ENCODE measurements at places on chromosomes 1 and 21.

DNA sequence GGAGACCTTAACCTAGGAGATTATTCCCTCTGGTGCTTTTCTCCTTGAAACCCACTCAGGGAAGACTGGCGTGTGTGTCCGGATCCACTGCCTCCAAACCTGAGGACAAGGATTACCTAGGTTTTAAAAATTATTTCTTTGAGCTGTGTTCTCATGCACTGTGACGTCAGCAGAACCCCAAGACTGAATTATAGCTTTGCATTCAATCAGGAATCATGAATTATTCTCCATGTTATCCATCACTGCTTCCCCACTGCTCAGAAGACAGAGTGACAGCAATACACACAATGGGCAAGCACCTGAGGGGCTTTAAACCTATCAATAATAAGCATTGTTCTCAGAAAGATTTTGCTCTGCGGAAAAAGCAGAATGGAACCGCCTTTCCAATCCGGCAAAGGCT, 253.2 kb upstream of the FOXD3 start:
- no peak for DNase-seq

- no peak for DNase-seq
These were observed 532 bp upstream of the FAM177B start for GRCh38 chr1:222736470-222736869.

DNA sequence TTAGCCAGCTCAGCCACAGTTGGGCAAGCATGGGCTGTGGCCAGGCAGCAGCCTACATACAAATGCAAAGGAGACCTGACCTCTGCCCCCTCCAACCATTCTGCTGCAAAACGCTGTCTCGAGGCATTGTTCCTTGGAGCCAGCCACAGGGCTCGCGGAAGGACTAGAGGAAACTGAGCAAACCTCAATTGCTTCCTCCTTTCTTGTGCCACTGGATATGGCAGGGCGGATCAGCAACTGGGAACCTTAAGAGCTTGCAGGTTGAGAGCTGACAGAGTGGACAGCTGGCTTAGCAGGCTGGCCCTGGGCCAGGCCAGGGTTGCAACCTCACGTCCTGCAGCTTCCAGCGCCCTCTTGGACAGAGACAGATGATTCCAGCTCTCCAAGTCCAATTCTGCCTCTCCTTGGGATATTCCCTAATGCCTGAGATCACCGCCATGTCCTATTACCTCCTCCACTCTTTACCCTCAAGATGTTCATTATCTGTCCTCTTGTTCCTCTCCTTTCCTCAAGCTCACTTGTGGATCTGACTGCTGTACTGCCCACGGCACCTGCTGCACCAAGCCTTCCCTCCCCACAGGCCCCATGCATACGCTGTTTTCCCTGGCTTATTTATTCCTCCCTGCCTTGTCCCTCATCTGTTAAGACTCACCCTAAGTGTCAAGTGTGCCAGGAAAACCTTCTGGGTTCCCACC, 67.5 kb downstream of the SDC3 start:
- no peak for DNase-seq

GRCh38 chr1:151047591-151047924, at the start of gene C1orf56:
C1orf56 (plus strand) TSS chr1:151047751; CDS start chr1:151047848, 97 bp downstream.
- peak; percentile 83 for DNase-seq

DNA sequence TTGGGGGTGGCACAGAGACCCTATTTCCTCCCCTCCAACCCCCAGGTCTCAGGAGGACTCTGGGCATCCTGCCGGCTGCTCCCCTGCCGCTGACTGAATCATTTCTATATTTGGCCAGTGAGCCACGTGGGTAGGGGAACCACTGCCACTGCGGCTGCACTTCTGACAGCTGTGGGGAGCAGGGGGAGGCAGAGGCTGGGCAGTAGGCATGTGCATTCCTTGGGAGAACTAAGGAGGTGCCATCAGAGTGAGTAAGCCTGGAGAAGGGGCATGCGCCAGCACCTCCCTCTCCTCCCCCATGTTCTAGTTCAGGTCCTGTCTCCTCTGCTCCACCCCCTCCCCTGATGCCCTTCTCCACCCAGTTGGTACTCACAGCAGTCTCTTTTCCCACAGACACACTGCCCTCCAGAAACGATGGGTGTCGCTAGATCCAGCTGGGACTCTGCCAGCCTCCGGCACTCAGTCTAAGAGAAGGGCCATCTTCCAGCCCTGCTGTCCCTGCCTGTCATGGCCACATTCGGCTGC, 12.0 kb downstream of the PPFIA4 start:
- DNase-seq = no peak

- peak; percentile 65 for DNase-seq
These were observed 11.5 kb upstream of the VASH2 start for GRCh38 chr1:212938846-212939245.

DNA sequence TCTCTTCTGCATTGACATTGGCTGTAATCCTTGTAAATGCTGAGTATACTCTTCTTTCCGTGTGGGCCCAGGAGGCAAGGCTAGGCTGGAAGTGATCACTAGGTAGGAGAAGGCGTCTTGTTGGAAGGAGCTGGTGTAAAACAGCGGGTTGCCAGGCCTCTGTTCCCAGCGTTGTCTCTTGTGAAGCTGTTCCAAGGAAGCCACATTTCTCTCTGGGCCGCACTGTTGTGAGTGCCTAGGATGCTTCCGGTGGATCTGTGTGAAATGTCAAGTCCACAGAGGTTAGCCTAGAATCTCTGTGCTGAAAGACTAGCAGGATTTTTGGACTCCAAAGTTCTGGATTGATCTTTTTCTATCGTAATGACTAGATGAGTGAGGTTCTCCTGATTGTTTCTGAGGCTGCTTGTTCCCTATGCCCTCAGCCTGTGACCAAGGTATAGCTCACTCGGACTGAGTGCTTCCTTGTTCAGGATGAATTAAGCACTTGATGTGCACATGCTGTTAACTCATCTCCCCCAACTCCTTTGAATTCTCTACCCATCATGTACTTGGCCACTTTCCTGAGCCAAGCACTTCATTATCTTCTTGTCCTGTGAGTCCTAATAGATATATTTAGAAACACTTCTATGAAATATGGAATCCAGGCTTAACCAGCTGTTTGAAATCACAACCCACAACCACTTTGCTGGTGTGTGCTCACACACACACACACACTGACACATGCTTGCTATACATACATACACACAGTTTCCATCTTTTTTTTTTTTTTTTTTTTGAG, 63.3 kb downstream of the PBX1 start:
- DNase-seq = no peak

GRCh38 chr1:155202731-155203515, 4.8 kb downstream of the THBS3 start:
- no peak for DNase-seq

DNA sequence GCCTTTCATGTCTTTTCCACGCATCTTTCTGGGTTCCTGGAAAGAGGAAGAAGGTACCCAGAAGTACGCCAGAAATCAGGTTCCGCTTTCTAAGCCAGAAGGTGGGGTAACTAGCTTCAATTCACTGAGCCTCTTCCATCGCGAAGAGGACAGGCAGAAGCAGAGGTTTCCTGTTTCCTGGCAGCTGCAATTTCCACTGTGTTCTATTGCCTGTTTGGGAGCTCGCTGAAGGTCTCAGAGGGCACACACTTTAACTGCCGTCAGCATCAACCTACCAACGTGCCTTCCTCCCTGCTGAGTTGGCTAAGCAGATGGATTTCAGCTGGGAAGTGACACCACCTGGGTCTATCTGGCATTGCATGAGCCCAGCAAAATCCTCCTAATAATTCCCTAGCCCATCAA, 10.0 kb downstream of the NCF2 start:
- DNase-seq = peak; percentile 46

DNA sequence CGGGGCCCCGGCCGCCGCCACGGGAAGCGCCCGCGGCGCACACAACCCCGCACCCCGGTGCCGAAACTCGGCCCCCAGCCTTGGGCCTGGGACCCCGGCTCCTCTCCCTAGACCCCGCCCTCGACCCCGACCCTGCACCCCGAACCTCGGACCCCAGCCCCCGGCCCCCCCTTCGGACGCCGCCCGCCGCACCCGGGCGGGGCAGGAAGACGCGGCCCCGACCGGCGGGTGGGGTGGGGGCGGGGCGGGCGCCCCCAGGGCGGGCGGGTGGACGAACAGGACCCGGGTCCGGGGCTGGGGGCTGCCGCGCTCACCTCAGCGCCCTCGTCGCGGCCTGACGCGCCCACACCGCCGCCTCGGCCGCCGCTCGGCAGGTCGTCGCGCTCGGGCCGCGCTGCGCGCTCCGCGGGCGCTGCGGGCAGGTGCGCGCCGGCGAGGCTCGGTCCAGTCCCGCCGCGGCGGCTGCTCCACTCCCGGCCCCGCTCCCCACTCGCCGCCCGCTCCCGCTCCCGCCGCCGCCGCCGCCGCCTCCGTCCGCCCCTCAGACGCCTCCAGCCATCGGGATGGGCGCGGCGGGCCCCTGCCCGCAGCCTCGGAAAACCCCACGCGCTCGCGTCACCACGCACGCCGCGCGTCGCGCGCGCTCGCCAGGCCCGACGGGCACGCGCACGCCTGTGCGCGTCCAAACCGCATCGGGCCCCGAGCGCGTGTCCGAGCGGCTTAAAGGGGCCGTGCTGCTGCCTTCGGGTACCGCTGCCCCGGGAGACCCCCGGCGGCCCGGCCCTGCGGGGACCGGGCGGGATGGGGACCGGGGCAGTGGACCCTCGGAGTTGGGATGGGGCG, at the start of gene GNB1:
TSS of gene GNB1 (minus strand) at position 582 of the 843 bp plus-strand sequence. CDS start 65,634 bp downstream, outside the sequence.
- DNase-seq = peak; percentile 92

GRCh38 chr1:230639714-230640209, 2.5 kb upstream of the COG2 start:
- DNase-seq = no peak

GRCh38 chr1:246161626-246162025, 345.5 kb downstream of the SMYD3 start:
- no peak for DNase-seq

DNA sequence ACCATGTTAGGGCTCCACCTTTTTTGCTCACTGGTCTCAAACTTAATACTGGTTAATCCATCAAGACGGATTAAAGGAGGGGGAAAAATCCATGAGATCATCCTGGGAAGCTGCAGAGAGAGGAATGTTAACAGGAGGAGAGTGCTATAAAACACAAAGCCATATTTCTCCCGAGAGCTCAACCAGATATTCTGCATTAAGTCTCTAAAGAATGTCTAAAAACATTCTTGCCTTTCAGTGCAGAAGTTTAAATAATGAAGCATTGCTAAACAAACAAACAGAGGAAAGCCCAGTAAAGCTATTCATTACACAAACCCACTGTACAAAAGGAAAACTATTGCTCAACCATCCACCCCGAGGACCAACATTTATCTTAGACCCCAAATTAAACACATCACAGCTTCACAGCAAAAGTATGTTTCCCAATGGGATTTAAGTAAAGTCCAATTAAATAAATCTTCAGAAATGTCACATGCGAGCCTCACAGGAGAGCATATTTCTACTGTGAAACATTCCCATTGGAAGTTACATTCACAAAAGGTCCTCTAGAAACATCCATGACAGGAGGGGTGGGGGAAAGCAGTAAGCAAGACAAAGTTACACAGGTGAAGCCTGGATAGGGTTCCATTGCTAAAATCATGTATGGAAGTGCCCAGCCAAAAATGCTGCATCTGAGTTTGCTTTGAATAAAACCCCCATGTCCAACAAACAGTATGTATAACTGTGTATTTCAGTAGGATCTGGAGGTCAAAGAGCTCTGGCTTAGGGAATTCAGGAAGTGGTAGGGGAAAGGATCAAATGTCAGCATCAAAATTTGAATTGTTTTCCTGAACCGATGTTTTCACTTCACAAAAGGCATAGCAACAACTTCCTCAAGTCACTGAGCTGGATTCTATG, 23.3 kb downstream of the DUSP10 start:
- no peak for DNase-seq

DNA sequence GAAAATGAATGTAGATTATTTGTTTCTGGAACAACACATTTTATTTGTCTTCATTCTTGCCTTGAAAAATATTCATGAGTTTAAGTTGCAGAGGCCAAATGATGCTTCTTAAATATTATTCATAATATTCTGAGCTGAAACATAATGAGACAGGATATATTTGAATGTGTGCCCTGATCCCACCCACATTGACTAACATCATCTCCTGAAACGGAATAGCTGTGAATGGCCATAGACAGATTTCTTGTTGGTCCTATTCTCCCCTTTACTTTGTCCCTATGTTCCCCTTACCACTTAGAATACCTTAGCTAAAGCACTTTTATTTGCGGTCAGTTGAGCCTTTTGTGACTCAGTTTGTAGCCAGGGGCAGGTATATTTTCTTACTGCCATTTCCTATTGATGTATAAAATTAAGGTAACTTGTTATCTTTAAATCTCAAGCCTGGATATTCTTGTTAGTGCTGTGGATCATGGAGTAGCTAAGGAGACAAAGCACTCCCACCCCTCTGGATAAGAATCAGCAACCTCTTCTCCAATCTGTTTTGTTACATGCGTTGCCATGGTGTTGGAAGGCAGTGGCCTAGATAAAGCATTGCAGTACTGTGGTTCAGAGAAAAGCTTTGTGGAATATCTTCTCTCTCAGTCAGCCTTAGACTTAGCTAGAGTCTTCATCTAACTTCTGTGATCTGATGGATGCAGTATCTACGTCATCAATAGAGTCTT, 478.5 kb upstream of the DEPDC1 start:
- no peak for DNase-seq

DNA sequence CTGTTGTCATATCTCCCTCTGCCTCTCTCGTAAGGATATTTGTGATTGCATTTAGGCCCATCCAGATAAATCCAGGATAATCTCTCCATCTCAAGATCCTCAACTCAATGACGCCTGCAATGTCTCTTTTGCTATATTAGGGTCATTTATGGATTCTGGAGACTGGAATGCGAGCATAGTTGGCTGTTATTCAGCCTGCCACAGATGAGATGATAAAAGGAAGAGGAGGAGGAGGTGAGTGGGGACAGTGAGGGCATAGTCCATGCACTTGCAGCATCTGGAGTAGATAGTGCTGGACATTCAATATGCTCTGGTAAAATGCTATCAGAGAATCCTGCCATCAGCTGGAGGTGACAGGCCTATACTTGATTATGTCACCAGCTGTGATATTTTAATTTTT, 131.6 kb upstream of the CACNA1E start:
- no peak for DNase-seq

DNA sequence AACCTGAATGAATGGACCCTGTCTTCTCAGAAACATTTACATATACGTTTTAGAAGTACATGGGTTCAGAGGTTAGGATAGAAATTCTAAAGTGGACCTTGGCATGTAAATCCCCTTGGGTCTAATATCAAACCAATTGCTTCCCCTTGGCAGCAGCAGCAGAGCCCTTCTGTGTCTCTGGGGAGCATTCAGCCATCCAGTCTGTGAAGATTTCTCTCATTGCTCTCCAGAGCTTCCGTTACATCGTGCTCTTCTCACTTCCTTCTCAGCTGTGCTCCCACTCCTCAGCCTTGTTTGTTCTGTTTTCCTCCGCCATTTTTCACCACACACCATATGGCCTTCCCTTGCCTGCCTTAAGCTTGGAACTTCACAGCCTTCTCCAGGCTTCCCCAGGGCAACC, 61.5 kb upstream of the ATP1B1 start:
- no peak for DNase-seq

DNA sequence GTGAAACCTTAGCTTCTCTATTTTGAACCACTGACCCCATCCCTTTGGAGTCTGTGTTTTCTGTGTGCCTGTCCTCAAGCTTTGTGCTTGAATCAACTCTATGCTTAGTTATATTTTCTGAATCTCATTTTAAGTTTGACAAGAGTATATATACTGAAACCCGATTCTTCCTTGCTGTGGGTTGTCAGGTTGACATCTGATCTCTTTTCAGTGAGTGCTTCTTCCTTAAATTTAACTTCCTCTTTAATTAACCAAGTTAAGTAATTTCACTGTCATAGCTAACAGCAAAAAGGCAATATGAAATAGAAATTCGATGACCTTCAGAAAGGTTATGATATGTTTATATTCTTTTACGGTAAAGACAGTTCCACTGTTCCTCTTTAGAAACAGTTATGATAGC, 69.4 kb downstream of the C1orf21 start:
- DNase-seq = no peak

GRCh38 chr1:155485945-155486344, 76.7 kb downstream of the ASH1L start:
- DNase-seq = no peak

All from BE2C (cell line).